SIG-M5 (cell line): ENCODE measurements at places on chromosomes 7 and 10.

GRCh38 chr7:119900996-119901672 lies 371.8 kb upstream of the KCND2 start:
- DNase-seq: no peak

- DNase-seq: no peak
Measured at GRCh38 chr10:2929480-2930258, 137.7 kb upstream of the PFKP start.

- DNase-seq: no peak
Measured at GRCh38 chr10:87706731-87707130, 47.1 kb downstream of the PAPSS2 start.

DNA sequence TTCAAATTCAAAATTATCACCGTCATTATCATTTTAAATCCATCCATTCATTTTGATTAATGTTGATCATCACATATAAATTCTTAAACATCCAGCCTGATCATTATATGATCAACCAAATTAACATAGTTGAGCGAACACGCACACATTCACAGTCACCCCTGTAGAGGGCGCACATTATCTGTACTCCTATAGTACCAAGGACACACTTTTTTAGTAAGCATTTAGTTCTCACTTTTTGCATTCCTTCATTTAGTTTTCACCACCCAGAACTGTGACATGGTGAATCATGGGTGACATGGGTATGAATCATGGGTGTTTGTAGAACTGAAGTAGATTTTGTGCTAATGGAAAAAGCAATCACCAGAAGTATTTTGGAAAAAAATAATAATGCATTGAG lies 26.0 kb upstream of the ZNF735 start:
- DNase-seq: no peak

DNA sequence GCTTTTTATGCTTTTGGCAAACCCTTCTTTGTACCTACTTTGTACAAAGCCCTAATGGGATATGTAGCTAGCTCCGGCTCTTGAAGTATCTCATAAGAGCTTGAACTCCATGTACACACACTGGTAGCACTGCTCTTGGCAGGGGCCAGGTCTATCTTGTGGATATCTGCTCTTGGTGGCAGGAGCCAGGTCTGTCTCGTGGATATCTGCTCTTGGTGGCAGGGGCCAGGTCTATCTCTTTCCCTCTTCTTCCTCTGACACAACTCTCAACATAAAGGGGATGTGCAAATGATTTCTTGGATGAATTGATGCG lies 91.9 kb downstream of the WNT2 start:
- DNase-seq: no peak

GRCh38 chr7:20220293-20220761 lies 3.1 kb upstream of the MACC1 start:
- no peak for DNase-seq

- no peak for DNase-seq
Measured at GRCh38 chr10:126394948-126395347, 6.7 kb upstream of the ADAM12 start.

GRCh38 chr7:106893591-106893990 lies 28.5 kb downstream of the PIK3CG start:
- DNase-seq: no peak

GRCh38 chr10:7474388-7474787 lies 63.6 kb upstream of the SFMBT2 start:
- no peak for DNase-seq

DNA sequence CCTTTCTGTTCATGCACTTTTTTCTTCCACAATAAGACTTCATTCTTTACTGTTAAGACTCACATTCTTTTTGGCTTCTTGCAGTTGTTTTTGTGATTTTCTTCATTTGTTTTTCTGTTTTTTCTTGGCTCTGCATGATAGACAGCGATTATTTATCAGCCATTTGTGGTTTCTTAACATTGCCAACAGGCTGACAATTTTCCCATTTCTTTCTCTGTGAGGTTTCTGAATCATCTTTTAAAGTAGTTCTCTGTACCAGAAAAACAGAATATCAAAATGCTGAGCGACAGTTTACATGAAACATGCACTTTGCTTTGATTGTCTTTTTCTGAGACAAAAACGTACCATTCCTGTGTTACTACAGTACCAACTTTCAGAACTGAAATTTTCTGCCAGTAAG lies 334.2 kb upstream of the MAGI2 start:
- no peak for DNase-seq

- peak; percentile 86 for DNase-seq
Measured at GRCh38 chr7:20199015-20199737, 18.0 kb downstream of the MACC1 start.

DNA sequence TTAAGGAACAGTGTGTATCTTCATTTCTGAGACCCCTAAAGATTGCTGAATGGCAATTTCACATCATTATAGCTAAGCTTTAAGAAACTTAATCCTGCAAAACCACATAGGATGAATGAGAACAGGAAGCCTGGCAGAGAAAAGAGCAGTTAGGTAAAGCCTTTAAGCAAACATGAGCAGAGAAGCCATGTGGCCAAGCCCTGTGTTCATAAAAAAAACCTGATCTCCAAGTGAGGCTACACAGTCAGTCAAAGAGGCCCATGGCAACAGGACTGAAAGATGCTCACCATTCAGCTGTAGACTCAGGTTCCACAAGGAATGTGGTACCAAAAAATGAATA lies 9.3 kb downstream of the LIPA start:
- DNase-seq: no peak

- DNase-seq: peak; percentile 29
Measured at GRCh38 chr10:43408710-43409384, at the start of gene HNRNPF. Gene HNRNPF (minus strand): TSS chr10:43409186. CDS start chr10:43387884, 21,302 bp downstream.

DNA sequence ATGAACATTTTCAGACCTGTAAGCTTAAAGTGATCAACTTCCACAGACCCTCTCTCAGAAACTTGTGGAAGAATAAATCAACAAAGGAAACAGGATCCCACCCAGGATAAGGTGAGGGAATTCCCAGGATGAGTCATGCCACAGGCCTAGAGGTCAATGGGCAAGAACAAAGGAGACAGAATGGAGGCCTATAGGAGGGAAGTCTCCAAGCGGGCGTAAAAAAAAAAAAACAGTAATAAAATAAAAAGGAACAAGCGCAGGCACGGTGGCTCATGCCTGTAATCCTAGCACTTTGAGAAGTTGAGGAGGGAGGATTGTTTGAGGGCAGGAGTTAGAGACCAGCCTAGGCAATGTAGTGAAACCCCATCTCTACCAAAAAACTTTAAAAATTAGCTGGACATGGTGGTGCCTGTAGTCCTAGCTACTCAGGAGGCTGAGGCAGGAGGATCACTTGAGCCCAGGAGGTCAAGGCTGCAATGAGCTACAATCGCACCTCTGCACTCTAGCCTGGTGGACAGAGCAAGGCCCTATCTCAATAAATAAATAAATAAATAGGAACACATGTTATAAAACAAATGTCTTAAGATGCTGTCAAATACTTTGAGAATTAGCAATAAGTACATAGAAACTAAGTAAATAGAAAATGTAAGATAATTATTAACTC lies 8.4 kb downstream of the SORBS1 start:
- no peak for DNase-seq

GRCh38 chr10:61330669-61331068 lies 122.5 kb downstream of the TMEM26 start:
- no peak for DNase-seq

DNA sequence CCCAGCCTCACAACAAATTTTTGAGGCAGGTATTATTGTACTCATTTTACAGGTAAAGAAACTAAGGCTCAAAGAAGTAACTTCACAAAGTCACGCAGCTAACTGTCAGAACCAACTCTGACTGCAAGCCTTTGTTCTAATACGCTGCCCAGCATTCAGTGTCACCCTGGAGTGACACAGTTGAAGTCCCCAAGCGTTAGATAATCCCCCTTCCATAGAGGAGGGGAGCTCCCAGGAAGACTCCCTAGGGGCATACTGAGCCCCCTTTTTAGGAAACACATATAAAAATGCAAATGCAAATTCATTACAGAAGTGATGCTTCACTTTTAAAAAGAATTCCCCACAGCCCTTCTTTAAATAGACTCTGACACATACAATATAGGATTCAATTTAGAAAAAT lies 101.0 kb upstream of the MACROH2A2 start:
- no peak for DNase-seq

DNA sequence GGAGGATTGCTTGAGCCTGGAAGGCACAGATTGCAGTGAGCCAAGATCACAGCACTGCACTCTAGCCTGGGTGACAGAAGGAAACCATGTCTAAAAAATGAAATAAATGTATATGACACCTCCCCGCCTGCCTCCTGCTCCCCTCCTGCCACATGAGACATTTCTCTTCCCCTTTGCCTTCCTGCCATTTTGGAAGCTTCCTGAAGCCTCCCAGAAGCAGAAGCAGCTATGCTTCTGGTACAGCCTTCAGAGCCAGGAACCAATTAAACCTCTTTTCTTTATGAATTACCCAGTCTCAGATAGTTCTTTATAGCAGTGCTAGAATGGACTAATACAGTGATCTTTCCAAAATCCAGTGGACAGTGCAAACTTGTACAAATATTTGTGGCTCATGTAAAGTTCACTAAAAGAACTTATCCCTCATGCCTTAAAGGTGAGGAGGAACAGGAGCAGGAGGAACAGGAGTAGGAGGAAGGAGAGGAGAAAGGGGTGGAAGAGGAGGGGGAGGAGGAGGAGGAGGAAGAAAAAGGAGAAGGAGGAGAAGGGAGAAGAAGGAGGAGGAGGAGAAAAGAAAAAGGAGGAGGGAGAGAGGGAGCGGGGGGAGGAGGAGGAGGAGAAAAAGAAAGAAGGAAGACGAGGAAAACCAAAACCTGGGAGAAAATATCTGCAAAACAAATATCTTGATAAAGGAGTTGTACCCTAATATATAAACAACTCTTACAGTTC lies 2.8 kb upstream of the ABI1 start:
- no peak for DNase-seq

DNA sequence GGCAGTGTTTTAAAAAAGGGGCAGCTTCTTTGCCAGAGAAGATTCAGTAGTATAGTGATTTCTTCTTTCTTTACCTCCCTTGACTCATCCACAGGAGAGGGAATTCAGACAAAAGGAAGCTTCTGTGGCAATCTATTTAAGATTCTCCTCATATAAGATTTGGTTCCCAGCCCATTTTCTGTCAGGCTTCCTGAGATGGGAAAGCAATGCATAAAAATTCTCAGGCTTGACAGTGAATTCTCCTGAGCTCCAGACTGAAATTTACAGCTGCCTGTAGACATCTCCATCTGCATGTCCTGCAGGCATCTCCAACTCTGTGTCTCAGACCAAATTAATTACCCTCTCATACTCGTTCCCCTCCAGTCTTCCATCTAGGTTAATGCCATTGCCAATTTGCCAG lies 72.8 kb downstream of the TSPAN12 start:
- no peak for DNase-seq

DNA sequence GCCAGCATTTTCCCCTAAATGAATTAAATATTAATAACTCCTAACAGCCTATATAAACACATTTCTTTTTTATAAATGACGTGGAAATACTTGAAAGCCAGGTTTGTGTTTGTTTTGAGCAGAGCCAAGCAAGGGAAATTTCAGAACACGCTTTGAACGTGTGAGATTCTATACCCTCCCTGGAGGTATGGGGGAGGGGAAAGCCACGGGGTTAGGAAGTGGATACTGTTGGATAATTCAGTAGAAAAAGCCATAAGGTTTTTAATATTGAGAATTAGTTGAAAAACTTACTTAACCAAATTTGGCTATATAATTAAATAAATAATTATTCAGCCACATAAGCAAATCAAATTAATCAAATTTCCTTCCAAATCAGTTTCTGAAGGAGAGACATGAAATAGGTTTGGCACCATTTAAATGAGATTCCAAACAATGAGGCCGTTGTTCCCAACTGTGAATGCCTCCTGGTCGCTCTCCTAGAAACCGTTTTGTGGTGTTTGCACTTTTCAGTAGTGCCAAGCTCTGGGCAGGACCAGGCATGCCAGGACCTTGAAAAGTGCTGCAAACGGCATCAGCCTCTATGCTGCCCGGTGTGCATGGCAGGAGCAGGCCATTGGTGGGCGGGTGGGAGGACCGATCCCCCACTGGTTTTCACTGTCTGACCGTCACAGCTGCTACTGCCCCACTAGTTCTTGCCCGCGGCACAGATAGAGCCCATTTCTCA lies 88.1 kb downstream of the SEPTIN14 start:
- DNase-seq: no peak

DNA sequence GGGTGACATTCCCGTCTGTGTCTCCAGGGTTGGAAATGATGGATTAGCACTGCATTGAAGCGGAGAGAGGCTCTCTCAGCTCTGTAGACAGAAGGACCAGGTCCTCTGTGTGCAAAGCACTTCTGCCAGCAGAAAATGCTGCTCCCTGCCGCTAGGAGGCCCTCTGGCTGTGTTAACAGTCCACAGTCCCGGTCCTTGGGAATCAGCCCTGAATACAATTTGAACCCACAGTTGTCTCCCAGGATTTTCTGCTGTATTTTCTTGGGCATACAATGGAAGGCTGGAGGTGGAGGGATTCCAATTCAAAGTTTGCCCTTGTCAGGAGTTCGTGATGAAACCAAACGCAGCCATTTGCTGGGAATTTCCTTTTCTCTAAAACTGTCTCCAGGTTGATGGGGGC lies 205.2 kb downstream of the GLRX3 start:
- DNase-seq: no peak

GRCh38 chr7:155991470-155991869 lies 179.2 kb upstream of the SHH start:
- DNase-seq: no peak

DNA sequence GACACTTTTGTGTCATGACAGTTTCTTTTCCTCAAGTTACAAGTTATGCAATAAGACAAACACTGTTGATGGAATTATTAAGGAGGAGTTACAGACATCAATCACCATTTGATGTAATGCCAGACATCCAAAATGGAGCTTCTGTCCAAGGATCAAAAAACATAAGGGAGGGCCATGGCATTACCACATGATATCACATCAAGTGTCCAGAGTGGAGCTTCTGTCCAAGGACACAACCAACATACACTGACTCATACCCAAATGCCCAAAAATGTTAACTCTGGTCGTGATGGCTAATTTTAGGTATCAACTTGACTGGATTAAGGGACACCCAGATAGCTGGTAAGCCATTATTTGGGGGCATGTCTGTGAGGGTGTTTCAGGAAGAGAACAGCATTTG lies 140.4 kb downstream of the DOCK4 start:
- no peak for DNase-seq

GRCh38 chr10:101481256-101481655 lies 106.8 kb downstream of the POLL start:
- no peak for DNase-seq

DNA sequence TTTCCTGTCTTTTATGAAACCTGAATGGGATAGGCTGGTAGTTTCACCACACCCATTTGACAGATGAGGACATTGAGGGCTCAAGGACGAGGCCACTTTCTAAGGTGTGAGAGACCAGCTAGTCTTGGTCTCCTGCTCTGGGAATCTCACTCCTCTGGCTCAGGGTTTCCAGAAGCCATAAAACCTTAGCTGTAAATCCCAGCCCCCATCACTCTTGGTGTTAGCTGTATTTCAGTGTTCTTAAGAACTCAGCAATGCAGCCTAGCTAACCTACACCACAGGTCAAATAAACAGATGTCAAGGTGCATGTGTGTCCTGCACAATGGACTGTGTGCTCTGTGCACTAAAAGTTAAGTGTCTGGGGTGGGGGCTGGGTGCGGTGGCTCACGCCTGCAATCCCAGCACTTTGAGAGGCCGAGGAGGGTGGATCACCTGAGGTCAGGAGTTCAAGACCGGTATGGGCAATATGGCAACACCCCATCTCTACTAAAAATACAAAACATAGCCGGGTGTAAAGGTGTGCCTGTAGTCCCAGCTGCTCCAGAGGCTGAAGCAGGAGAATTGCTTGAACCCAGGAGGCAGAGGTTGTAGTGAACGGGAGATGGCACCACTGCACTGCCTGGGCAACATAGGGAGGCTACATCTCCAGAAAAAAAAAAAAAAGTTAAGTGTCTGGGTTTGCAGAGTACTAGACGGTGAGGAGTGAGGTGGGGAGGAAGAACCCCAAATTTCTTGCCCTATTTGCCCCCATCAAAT lies 567 bp upstream of the EPO start:
- no peak for DNase-seq

- no peak for DNase-seq
Measured at GRCh38 chr10:108462005-108462404, 1297.5 kb upstream of the SORCS1 start.
